Progenitor cell of endocrine pancreas (in vitro differentiated cells): ENCODE measurements at places on chromosomes 5 and 9. TPM values are rescaled to one million over a fixed set of nuclear protein-coding genes. Genes with fewer than 3 reads are reported as not detected.

FOXE1 gene
- 0.29 and 0.38 TPM in 2 replicates for total RNA-seq

TEX48 gene
- not detected in 2 replicates for total RNA-seq

PCDHB2 gene
- total RNA-seq, result 75.5 and 80.4 TPM in 2 replicates

SURF2 gene
- 15.8 and 19.8 TPM in 2 replicates for total RNA-seq

PPP2R2B gene
- 1.8 and 3.5 TPM in 2 replicates for total RNA-seq

WNT8A gene
- not detected in 2 replicates for total RNA-seq

C9orf50 gene
- 0.27 and 0.43 TPM in 2 replicates for total RNA-seq

DNA sequence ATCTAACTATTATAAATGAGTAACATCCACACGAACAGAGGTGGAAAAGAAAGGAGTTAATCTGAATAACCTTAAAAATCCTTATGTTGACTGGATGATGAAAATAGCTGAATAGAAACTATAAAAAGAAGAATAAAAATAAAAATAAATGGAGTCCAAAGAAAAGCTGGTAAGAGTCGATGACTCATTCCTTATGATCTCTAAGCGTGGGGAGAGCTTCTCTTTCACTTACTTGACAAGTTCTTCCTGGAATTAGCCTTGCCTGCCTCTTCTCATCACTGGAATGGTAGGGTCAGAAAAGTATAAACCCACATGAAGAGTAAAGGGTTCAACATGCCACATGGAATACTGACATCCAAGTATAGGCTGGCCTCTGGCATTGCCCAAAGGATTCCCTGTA, 477.0 kb upstream of the RGMB start:
- no peak for DNase-seq

DNA sequence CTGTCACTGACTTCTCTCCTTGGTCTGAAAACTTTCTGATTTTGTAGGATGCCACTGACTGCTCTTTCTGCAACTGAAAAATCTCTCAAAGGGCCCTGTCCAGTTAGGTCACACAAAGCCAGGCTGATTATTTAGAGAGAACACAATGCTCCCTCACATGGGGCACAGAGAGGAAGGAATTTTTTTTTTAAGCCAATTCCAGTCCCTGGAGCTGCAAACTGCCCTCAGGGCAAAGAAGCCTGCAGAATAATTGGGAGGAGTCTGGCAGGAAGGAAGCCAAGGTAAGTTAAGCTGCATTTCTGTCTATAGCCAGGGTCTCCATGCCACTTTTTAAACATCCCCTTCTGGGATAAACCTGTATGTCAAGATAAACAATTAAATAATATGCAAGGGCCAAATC, 305.5 kb downstream of the ZSWIM6 start:
- DNase-seq, result no peak

- DNase-seq, result no peak
Observed at GRCh38 chr9:106056328-106056727, 362.0 kb downstream of the TMEM38B start.

GRCh38 chr9:90838098-90838497, 36.5 kb downstream of the SYK start:
- DNase-seq, result no peak

DNA sequence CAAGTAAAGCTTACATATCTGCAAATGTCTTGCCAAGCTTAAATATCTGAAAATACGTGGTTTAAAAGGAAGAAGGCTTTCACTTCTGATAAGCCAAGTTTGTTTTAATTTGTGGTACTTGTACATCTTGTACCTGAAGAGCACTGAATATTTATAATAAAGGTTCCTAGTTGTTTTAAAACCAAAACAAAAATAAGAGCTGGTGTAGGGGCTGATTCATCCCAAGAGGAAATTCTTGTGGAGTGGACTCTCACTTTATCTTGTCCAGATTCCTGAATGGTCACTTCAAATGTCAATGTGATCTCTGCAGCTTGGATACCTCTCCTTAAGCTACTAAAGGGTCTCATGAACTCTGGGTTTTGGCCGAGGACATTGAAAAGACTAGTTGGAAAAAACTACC, 29.5 kb downstream of the MAMDC2 start:
- no peak for DNase-seq

GRCh38 chr5:175381130-175381529, 62.9 kb downstream of the DRD1 start:
- no peak for DNase-seq

- DNase-seq, result no peak
Observed at GRCh38 chr9:38263532-38263931, 129.0 kb upstream of the ALDH1B1 start.

DNA sequence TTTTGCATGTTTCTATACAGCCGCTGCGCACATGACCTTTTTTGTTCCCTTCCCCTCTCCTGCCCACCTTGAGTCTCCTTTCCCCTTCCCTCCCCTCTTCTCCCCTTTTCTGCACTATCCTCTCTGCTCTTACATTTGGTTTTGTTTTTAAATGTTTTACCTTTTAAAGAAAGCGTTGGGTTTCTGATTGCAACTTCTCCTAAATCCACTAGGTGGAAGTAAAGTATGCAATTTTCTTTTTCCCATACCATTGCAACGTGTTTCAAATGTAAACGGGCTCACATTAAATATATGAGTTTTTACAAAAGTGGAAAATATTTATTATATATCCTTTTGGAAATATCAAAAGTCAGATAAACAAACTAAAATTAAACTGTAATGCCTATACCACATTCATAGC, 500.9 kb downstream of the DIRAS2 start:
- no peak for DNase-seq

DNA sequence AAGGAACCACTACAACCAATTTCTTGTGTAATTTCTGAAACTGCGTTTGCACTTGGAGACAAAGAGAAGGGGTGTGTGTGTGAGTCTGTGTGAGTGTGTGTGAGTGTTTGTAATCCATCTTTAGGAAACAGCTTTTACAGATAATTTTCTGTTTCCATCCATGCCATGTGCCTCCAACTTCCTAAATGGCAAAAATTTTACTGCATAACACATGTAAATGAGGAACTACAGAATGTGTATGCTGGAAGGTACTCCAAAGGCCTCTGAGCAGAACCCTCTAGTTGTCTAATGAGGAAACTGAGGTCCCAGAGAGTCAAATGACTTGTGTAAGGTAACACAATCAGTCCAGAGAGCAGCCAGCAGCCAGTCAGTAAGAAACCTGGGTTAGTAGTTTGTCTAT, 20.8 kb downstream of the MAMDC2 start:
- DNase-seq, result no peak

DNA sequence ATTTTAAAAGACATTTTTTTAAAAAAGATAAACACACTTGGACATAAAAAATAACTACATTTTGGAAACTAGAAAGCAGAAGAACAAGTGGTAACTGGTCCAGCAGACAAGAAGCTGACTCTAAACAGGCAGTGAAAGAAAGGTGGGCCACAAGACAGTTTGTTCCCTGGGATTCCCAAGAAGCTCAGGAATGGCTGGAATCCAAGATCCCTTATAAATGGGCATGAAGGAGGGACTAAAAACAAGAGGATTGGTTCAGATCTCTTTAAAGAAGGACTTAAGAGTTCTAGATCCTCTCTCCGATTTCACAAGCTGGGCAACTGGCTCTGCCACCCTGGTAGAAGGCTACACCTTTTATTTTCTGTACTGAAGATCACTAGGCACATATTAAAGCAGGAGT, 102.8 kb downstream of the ARL15 start:
- DNase-seq, result no peak

- no peak for DNase-seq
Observed at GRCh38 chr5:93721071-93721470, 20.3 kb downstream of the POU5F2 start.

DNA sequence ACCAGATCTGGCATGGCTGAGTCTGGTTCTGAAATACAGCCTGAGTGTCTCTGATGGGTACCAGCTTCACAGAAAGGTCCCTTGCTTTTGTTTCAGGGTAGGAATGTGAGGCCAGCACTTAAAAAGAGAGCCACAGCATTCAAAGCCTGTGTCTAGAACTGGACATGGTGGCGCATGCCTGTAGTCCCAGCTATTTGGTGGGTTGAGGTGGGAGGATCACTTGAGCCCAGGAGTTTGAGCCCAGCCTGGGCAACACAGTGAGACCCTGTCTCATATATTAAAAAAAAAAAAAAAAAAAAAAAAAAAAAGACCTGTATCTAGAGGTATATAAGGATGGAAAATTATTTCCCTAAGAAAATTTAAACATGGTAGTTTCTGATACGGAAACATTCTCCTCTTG, 202.3 kb downstream of the GAPVD1 start:
- DNase-seq, result no peak

- no peak for DNase-seq
Observed at GRCh38 chr5:54401515-54401914, 54.0 kb upstream of the HSPB3 start.

DNA sequence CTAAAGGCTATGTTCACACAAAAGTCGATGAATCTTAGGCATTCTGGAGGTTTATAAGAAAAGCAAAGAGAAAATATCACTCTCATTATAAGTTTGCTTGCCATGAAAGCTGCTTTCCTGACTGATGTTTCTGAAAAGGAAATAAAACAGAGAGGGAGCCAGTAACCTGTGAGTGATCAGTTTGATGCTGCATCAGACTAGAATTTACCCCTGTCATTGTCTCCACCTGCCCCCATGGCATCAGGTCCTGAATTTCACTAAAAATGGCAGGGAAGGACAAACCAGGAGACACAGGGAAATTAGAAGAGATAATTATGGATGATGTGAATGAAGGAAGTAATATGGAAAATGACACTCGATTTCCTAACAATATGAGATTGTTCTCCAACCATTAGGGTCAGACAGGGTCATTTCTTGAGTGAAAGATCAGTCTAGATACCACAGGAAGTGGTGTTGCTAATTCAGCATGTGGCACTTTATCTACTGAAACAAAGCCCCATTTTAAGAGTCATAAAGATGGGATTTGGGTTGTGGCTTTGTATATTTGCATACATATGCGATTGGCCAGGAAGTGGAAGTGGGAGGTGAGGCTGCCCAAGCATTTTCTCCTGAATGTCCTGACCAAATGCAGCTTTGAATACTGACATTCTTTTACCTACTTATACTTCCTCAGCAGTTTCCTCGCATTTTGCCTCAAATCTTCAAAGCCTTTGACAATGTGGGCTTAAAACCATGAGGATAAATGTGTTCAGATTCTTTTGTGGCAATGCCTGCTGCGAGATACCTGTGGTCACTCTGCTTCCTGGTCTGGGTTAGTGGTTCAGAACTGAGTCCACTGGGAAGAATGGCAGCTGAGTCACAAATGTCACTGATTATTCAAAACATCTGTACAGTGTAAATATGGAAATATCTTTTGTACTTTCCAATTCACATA, 29.7 kb downstream of the MEGF10 start:
- DNase-seq, result no peak

DNA sequence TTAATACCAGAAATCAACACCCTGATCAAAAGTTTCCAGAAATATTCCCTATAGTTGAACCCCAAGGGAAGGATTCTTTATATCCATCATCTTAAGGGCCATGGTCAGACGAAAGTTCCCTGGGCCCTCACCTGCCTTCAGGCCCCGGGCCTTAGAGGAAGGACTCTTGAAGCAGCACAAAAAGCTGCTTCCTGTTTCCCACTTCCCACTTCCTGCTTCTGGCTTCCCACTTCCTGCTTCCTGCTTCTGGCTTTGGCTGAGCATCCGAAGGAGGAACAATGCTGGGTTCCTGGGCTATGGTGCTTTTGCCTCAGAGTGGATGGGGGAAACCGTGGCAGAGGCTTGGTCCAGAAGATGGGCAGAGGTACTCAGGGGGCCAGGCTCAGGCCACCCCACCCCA, 25.8 kb upstream of the DAP start:
- DNase-seq, result no peak

- no peak for DNase-seq
Observed at GRCh38 chr9:101311758-101312420, 72.9 kb downstream of the BAAT start.

GRCh38 chr5:6918255-6918654, 205.0 kb downstream of the TENT4A start:
- DNase-seq, result no peak

- no peak for DNase-seq
Observed at GRCh38 chr9:130336885-130337284, 71.3 kb downstream of the HMCN2 start.

- no peak for DNase-seq
Observed at GRCh38 chr9:134681061-134681661, 39.6 kb downstream of the COL5A1 start.

GRCh38 chr5:74623748-74624408, 16.6 kb downstream of the ENC1 start:
- no peak for DNase-seq

- no peak for DNase-seq
Observed at GRCh38 chr5:172109749-172110148, 78.3 kb downstream of the STK10 start.

GRCh38 chr5:168653626-168654025, 74.5 kb upstream of the PANK3 start:
- no peak for DNase-seq

GRCh38 chr5:176538230-176538988, 1.2 kb upstream of the RNF44 start:
- no peak for DNase-seq
